AG20443 (cell line): ENCODE measurements at places on chromosomes 13 and 19.
A peak's percentile ranks its signal among the peaks of the same experiment; 100 is the strongest.

- peak; percentile 32 for DNase-seq
These were observed 220.1 kb downstream of the FOXO1 start for GRCh38 chr13:40446365-40446764.

DNA sequence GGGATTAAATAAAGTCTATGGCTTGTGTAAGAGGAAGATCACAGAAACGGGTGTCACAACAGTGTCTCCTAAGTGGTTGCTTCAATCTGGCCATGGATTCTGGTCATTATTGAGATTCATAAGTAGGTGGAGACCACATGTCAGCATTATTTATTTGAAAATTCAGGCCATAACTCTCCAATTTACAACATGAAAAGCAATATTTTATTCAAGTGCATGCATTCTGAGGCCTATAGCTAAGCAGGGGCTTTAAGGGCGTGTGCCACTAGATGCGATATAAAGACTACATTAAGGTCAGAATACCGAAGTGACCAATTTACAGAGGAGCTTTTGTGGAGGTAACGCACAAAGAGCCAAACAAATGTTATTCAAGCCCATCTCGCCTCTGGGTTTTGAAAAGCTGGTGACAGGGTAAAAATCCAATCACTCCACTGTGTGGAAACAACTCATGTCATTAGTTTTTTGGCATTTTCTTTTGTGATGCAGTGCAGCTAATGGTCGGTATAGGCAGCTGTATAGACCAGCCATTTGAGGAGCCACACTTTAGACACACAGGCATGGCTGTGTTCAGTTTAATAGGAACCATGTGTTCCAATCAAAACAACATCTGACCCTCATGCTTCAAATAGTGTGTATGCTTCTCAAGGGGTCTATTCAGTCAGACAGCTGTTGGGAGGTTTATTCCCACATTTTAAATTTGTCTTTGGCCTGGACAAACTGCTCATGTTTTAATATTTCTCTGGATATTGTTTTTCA, 123.7 kb downstream of the KL start:
- DNase-seq, result no peak

DNA sequence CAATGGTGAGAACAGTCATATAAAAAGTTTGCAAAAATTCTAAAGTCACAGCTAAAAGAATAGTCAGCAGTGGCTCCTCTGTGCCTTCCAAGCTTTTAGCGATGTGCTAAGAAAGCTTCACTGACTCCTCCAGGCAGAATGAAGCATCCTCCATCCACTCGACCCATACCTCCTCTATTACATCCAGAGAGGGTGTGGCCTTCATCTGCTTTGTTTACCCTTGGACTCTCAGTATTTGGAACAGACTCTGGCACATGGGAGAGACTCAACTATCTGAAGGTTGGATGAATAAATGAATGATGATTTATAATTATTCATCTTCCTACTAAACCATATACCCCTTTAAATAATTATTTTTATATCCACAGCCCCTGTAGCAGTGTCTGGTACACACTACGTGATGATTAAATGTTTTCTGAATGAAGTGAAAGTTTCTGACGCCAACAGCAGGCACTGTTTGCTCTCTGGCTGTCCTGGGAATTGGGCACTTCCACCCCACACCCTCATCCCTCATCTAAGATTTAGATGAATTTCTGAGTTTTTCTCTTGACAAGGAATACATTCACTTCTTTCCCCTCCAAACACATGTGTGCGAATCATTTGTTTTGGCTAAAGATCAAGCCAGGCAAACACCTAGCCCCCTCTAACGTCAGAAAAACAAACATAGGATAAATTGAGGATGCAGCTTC, 93.9 kb downstream of the NUFIP1 start:
- no peak for DNase-seq

- DNase-seq, result no peak
These were observed 34.5 kb upstream of the FAM216B start for GRCh38 chr13:42746866-42747265.

GRCh38 chr19:15900504-15900903, 2.6 kb upstream of the CYP4F2 start:
- DNase-seq, result no peak

DNA sequence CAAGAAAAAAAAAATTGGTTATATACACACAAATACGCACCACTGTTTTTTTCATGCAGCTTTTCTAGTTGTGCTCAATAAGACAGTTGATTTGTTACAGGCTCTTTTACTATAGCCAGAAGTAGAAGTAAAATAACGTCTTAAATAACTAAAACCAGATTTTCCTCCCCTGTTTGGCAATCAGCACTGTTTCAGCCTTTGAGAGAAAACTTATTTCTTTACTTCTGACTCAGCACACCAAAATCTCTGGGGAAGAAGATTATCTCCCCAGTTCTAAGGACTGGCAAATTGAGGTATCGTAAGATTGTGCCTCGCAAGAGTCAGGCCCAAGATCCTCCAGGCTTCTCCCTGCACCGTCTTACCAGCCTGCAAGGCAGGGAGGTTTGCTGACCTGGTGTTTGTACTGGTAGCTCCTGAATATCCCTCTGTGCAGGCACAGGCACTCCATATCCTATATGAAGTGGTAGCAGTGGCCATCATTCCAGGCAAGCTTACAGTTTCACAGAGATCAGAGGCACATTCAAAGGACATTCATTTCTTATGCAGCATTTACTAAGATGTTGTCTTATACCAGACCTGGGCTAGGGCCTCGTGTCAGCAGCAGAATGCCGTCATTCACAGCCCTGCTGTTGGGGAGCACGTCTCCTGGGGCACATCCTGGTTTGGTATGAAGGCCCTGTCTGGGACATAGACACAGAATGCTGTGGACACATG, 268.2 kb downstream of the ZNF536 start:
- DNase-seq, result peak; percentile 48

DNA sequence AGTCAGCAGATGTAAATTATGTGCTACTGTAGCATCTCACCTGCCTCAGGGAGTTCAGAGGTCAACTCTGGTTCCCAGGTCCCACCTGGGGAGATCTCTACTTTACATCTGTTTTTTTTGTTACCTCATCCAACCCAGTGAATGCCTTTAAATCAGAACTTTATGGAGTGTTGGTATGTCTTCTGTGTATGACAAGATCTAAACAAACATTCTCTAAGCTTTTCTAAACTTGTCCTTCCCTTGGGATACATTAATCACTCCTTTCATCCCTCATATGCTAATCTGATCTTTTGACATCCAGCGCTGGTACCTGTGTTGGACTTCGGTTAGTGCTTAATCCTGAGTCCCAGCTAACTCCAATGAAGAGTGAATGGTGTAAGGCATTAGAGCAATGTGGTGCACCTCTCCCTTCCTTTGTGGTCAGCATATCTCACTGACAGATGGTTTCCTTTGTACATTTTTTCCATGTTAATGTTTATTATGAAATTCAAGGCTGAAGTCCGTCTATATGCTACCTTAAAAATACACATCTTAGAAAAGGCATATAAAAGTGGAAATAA, 213.4 kb downstream of the ABCC4 start:
- no peak for DNase-seq

DNA sequence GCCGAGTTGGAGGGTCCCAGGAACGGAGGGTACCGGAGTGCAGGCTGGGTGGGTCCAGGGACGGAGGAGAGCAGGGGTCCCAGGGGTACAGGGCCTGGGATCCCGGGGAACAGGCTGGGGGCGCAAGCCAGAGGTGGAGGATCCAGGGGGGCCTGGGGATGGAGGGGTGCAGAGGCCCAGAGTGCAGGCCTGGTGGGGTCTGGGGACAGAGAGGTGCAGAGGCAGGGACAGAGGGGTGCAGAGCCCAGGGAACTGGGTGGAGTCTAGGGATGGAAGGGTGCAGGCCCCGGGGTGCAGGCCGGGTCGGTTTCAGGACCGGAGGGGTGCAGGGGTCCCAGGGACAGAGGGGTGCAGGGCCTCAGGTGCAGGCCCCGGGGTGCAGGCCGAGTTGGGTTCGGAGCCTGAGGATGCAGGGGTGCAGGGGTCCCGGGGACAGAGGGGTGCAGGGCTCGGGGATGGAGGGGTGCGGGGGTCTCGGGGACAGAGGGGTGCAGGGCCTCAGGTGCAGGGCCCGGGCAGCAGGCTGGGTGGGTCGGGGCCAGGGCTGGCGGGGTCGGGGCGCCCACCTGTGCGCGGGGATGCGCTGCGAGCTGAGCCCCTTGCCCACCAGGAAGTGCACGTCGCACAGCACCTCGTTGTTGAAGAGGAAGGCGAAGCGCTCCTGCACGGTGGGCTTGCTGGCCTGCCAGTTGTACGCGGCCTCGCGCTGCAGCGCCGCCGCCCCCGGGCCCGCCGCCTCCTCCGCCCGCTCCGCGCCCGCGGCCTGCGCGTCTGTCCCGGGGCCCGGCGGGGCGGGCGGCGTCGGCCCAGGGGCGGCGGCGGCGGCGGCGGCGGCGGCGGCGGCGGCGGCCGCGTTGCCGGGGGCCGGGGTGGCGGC, 545 bp downstream of the BTBD2 start:
- DNase-seq, result no peak

- DNase-seq, result no peak
These were observed 39.9 kb downstream of the PCCA start for GRCh38 chr13:100128838-100129237.

GRCh38 chr19:9857920-9858746, 23.0 kb downstream of the PIN1 start:
- DNase-seq, result no peak

DNA sequence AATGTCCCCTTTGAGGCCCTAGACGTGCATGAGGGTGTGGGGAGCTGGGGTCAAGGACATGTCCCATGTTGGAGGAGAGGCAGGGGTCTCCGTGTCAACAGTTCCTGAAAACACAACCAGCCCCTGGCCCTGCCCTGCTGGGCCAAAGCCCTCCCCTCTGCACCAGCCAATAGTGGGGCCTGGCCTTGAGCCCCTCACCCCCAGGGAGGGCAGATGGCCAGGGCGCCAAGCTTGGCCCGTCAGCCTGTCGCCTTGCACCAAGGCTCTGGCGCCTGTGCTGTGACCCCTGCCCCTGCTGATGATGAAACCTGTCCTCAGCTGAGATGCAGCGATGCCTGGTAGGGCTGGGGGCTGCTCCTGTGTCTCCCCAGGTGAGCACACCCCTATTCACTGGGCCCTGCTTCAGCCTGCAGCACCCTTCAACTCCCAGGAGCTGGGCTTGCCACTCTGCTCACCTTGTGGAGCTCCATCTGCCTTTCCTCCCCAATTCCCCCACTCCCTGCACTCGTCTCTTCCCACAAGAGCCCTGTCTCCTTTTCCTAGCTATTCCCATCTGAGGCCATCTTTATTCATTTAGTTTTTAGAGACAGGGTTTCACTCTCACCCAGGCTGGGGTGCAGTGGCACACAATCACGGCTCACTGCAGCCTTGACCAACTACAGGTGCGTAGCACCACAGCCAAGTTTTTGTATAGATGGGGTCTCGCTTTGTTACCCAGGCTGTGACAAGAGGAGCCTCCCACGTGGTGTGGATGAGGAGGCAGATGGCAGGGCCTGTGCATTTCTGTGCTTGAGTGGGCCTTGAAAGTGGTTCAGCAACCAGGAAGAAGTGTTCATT, 2.1 kb upstream of the HAMP start:
- DNase-seq, result no peak

GRCh38 chr13:69425235-69425634, 682.4 kb upstream of the ATXN8OS start:
- no peak for DNase-seq
